ENCODE measurements at places on chromosomes 6 and 20.

DNA sequence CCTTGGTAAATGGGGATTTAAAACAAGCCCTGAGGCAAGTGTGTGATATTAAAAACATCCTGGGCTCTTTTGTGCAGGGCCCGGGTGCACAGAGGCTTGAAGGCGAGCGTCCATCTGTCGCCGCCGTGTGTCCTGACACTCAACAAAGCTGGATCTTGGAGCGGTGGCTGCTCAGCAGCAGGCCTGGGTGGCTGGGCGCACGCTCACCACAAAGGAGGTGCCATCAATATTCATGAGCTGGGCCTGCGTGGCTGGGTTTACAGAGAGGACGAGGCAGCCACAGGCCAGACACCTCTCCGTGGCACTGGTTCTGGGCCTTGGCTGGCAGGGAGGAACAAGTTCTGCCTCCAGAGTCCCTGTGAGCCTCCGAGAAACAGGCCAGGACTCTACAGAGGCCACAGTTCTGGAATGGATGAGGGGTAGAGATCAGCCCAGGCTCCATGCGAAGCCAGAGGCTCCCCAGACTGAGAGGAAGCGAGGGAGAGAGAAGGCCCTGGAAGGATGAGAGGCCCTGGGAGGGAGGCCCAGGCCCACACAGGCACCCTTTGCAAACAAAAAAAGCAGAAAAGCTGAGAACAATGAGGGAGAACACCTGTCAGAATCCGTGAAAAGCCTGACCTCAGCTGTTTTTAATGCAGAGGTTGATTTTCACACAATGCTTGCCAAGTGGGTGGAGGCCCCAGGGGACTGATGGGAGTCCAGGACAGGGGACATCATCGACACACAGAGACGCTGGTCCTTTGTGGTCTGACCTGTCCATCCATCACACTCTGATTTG, 21.9 kb downstream of the BHLHE23 start:
- no peak for DNase-seq

- no peak for DNase-seq
Observed at GRCh38 chr6:77181749-77182148, 281.5 kb downstream of the HTR1B start.

GRCh38 chr20:25622450-25623224, 1.2 kb downstream of the NANP start:
- no peak for DNase-seq

- no peak for DNase-seq
Observed at GRCh38 chr6:158009114-158009891, 27.6 kb downstream of the SYNJ2 start.

Data from neuronal stem cell (in vitro differentiated cells).